Activated CD8-positive, alpha-beta memory T cell treated with anti-CD3 and anti-CD28 coated beads for 48 hours (primary cell): ENCODE measurements at places on chromosomes 7 and 10.

DNA sequence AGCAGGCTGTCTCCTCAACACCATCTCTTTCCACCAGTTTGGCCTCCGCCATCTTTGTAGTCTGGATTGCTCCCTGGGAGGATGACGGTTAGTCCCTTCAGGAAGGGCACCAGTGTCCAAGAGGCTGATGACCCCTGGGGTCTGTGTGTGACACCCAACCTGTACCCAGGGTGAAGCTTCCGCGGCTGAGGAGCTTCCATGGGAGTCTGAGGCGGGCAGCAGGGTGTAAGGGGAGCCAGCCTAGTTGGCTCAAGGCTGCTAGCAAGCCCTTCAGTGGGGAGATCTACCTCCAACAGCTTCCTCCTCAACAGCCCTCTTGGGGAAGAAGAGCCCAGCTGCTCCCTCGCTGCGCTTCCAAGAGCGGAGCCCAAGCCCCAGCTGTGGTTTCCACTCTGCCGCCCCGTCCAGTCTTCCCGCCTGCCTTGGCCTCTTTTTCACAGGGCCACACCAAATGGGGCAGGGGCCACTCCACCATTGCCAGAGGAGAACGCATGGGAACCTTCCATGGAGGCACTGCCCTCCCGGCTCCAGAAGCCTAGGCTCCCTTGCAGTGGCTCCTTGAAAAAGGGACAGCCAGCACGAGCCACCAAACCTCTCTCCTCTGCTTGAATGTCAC, 57.4 kb downstream of the TMEM209 start:
- DNase-seq, result no peak

GRCh38 chr7:107961405-107961804, 41.6 kb downstream of the LAMB1 start:
- no peak for DNase-seq

GRCh38 chr7:22858640-22859561, 36.3 kb upstream of the TOMM7 start:
- no peak for DNase-seq

DNA sequence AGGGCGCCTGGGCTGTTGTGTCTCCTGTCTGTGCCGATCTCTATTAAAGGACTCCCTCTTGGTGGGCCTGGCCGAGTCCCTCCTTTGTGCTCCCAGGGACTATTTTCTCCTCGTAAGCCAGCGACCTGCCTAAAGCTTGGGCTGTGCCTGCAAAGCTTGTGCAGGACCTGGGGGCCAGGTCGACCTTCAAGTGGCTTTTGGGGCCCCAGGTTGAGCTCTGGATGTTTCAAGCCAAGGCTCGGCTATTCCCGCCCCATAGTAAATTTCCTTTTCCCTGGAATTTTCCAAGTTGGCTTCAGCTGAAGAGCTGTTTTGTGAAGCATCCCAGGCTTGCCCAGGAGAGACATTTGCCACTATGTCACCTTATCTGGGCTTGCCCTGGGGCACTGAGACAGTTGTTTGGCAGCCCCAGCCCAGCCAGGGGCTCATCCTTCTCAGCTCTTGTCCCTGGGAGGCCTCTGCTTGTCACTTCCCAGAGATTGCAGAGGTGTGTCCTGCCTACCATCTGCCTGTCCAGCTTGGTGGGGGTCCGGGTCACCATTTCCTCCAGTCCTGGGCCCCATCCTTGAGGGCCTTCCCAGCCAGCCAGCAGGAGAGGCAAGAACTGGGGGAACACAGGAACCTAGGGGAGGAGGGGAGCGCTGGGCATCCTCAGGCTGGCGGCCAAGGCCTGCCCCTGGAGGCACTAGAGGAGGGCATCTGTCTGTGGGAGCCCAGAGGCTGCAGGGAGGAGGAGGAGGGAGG, 20.2 kb downstream of the ZMIZ2 start:
- no peak for DNase-seq

GRCh38 chr7:39183796-39184195, 206.1 kb downstream of the POU6F2 start:
- no peak for DNase-seq

GRCh38 chr10:125113691-125114371, 46.5 kb downstream of the CTBP2 start:
- DNase-seq, result no peak

- no peak for DNase-seq
Observed at GRCh38 chr7:46786995-46787394, 794.9 kb downstream of the TNS3 start.

DNA sequence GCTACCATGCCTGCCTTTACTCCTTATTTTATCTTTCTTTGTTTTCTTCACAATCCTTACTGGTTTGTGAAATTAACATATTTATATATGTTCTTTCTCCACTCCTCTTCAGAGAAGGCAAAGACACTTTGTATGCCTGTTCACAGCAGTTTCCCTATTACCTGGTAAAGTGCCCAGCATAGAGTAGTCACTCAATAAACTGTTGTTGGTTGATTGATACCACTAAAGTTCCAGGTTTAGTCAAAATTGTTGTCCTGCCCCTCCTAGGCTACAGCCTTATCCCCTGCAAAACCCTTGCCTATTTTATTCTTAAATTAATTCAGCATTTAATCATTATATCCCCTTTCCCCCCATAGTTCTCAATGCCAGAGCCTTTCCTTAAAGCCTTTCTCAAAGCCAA, 76.1 kb downstream of the POLL start:
- no peak for DNase-seq

DNA sequence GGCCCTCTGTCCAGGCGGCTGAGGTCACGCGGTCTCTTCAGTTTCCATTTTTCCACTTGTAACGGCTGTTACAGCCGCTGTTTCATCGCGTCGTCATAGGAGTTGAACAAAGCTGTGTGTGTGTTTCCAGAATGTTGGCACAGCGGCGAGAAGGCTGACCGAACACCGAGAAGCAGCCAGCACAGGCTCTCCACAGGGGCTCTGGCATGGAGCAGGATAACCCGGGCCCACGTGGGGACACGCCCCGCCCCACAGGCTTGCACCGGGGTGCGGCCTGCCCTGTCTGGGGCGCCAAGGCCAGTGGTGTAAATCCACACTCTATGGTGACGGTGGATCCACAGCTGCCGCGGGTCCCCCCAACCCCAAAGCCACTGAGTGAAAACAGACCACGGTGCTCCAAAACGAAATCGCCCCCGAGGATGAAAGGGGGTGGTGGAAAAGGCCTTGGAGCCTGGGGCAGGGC, 448.2 kb downstream of the DNAJB6 start:
- no peak for DNase-seq

GRCh38 chr10:17743437-17743836, 8.6 kb upstream of the TMEM236 start:
- DNase-seq, result no peak

GRCh38 chr7:36752026-36752711, 27.9 kb upstream of the AOAH start:
- no peak for DNase-seq
